ENCODE measurements at places on chromosomes 2 and 18.
A peak's percentile ranks its signal among the peaks of the same experiment; 100 is the strongest.

DNA sequence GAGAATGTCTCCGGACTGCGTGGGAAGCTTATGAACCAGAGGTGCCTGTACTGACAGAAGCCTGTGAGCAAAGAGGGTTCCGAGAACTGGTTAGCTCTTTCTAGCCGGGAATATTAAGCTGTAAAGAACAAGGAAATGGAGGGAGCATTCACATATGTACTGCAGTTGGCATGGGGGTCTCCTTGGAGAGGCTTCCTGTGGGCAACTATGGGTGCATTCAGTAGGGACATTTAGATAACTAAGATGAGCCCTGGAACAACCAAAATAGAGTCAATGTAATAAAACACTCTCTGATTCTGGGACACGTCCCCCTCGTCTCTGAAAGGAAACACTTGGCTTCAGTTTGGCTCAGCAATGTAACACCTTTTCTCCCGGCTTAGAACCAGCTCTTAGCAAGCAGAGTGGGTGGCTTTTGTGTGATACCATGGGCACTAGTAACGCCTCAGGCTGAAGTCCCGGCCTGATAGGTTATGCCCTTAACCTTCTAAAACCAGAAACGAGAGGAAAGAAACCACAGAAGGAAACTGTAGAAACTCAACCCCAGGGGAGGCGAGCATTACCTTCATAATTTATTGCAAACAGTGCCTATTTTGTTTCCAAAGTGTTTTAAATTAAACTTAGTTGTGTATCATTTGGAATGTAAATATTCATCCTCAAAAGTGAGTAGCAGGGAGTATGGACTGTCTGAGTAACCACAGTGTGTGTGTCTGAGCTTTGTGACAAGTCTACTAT is 48.8 kb upstream of the LPIN2 start:
- DNase-seq = peak; percentile 10

GRCh38 chr2:109289504-109290222 is 160.7 kb downstream of the SH3RF3 start:
- no peak for DNase-seq

DNA sequence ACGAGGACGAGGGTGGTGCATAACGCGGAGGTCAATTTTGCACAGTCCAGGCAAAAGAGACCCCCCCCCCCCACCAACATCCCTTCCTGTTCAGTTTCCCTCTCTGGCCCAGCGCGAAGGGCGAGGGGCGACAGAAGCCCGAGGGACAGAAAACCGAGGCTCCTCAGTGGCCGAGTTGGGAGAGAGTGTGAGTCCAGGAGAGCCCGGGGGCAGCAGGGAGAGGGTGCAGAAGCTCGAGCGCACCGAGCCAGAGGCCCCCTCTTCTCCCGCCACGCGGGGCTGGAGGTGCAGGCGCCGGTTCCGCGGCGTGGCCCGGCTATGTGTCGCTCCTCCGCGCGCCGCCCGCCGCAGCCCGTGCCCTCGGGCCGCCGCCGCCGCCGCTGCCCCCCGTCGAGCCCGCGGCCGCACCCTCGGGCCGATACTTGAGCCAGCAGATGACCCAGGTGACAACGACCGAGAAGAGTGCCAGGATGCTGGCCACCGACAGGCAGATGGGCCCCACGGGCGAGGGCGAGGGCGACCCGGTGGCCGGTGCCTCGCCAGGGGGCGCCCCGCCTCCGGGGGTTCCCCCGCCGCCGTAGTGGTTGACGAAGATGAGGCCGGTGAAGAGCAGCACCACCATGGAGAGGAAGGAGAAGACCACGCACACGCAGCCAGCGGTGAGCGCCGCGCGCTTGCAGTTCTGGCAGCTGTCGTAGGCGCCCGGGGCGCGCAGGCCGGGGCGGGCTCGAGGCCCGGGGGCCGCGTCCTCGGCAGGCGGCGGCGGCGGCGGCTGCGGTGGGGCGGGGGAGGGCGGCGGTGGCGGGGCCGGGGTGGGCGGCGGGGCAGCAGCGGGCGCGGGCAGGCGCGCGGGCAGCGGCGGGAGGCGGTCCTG is 20.2 kb upstream of the PAX3 start:
- peak; percentile 74 for DNase-seq

DNA sequence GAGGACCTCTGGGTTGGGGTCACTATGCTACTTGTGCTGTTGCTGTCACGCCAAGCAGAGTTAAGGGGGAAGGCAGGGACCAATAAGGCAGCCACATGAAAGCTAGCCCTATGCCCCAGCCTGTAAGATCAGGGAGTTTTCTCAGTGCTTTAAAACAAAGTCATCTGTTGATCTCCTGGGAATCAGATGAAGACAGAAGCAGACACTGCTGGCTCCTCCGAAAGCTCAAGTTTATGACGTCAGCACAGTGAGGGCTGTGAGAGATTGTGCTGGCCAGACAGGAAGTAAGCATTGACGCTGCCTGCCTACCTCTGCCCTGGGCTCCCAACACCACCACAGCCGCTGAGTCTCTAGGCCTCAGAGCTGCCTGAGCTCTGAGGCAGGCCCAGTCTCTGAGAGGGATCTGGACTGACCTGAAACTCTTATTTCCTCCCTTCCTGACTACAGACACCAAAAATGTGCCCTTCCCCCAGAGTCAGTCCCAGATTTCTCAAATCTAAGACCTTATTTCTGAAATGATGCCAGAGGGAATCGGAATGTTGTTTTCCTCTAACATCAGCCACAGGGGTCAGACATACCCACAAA is 118.1 kb upstream of the EPAS1 start:
- no peak for DNase-seq

DNA sequence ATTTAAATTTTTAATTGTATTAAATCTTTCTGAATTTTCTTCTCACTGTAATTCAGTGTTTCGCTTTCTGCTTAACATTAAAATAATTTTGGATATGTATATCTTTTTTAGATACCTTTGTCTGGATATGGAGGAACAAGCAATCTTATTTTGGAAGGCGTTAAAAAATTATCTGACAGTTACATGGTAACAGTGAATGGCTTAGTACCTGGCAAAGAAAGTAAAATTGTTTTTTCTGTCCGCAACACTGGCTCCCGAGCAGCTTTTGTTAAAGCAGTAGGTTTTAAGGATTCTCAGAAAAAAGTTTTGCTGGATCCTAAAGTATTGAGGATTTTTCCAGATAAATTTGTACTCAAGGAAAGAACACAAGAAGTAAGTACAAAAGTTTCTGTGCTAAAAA is 95.7 kb downstream of the CEP192 start:
- DNase-seq = no peak

GRCh38 chr18:28045176-28045810 is 131.6 kb downstream of the CDH2 start:
- no peak for DNase-seq

- no peak for DNase-seq
Measured at GRCh38 chr2:60880643-60881046, 729 bp upstream of the REL start.

DNA sequence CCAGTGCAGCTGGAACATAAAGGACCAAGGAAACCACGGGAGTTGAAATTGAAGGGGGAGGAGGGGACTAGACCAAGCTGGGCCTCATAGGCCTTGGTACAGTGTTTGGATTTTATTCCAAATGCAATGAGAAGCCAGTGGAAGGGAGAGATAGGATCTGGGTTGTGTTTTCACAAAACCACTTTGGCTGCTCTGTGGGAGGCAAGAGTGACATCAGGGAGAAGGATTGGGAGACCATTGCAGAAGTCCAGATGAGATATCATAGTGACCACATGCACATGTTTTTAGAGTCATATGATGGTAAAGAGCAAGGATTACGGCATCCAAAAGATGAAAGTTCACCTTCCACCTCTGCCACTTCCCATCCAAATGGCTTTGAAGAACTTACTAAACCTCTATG is 210.2 kb downstream of the PAX3 start:
- DNase-seq = no peak

DNA sequence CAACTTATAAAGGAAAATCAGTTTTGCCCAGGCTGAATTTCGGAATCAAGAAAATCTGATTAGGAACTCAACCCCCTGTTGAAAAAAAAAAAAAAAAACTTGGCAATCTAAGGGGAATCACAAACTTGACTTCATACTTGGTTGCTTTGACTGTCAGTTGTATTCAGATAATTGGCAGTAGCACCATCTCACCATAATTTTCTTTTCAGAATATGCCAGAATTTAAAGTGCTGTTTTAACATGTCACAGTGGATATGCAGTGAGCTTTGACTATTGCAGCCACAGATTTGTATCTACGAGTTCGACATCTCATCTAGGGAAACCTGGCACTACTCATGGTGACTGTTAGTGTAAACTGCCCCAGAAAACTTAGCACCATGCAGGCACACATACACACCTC is 761.4 kb upstream of the KLHL29 start:
- DNase-seq = no peak

DNA sequence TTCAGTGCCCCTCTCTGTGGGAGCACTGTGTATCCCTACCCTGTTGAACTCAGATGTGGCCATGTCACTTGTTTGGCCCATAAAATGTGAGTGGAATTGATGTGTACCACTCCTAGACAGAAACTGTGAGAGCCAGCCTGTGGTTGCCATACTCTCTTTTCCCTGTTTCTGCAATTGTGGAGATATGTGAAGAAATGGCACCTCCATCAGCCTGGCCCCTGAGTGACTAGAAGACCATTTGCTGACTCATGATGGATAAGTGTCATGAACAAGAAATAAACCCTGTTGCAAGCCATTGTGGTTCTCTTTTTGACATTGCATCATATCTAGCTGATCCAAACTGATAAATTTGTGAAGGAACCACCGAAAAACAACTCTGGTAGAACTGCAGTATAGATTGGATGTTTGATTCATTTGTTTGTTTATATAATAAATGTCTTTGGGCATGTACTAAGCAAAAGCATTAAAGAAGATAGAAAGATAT is 214.5 kb upstream of the FBXO11 start:
- no peak for DNase-seq

Data from type B pancreatic cell (in vitro differentiated cells).